Heart left ventricle (tissue), 16 donors: ENCODE measurements at places on chromosomes 5 and 9. TPM values are rescaled to one million over a fixed set of nuclear protein-coding genes. Genes with fewer than 3 reads are reported as not detected.
A peak's percentile ranks its signal among the peaks of the same experiment; 100 is the strongest.

STKLD1 gene
- 0.52 TPM for total RNA-seq

NIM1K gene
- 0.44 TPM for total RNA-seq

MSMP gene
- not detected for total RNA-seq

FBP1 gene
- 0.69 TPM for total RNA-seq

ADAM19 gene
- total RNA-seq, result 47.6 TPM

GRCh38 chr9:34185778-34186551, 7.1 kb downstream of the UBAP1 start:
- DNase-seq, result peak; percentile 40

DNA sequence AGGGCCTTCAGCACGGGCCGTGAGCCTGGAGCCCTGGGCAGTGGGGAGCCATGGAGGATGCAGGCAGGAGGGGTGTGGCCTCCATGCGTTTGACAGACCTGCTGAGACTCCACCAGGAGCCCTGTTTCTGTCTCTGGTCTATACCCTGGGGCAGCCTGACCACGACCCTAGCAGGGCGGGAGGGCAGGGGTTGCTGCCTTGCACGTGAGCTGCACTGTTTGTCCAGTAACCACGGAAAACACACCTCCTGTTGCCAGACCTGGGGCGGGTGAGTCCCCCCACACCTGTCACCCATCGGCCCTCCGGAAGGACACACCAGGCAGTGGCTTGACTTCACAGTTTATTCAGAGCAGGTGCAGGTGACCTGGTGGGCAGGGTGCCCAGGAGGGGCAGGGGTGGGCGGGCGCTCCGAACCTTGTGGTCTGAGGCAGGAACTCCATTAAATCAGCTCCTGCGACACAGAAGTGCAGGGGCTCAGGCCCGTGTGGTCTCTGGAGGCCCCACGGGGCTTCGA, 3.9 kb downstream of the LCN8 start:
- DNase-seq, result no peak

DNA sequence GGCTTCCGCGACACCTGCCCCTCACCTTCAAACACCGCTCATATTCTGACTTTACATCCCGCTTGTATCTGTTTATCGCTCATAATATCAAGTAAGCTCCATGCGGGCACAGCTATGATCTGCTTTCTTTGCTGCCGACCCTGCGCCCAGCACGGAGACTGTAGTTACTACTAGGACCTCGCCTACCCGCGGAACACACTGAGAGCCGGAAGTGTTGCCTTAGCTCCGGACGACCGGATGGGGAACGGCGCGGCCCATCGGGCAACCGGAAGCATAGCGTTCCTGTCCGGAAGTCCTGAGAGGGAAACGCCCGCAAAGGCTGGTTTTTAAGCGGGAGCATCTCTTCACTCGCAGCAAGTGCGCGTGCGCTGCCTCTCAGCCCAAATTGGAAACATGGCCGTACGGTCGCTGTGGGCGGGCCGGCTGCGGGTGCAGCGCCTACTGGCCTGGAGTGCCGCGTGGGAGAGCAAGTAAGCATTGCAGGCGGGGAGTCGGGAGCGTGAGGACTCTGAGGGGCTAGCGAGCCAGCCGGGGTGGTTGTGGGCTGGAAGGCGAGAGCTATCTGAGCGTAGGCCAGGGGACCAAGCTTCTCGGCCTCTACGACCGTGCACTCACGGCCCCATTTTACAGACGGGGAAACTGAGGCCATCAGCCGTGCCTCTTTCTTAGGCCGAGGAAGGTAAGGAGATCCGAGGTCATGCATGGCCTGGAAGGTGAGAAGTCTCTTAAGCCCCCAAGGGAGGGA, at the start of gene GRPEL2:
Gene GRPEL2 (plus strand): TSS at position 353 of the 745 bp plus-strand sequence. CDS start 41 bp downstream, at position 394.
- DNase-seq, result peak; percentile 98

GRCh38 chr5:33843579-33843978, 48.2 kb downstream of the ADAMTS12 start:
- no peak for DNase-seq

GRCh38 chr9:8943392-8943791, 1143.8 kb upstream of the DMAC1 start:
- no peak for DNase-seq

DNA sequence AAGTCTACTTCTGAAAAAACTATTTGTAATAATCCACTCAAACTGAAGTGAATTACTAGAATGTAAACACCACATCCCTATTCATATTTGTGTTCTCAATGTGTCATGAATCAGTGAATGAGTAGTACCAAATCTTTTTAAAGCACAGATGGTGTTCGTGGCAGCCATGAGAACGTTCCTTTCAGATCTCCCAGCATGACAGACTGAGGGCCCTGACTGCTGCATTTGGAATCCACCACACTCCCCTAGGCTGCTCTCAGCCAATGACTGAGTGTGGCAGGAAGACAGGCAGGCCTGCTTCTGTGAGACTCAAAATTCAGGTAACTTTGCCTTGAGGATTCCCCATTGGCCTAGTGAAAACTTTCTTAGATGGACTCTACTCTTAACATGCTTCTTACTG, 10.9 kb upstream of the JMY start:
- no peak for DNase-seq

- DNase-seq, result no peak
These were observed 405.4 kb downstream of the ZSWIM6 start for GRCh38 chr5:61737301-61737963.
